ENCODE measurements at places on chromosomes 13 and 19. TPM values are rescaled to one million over a fixed set of nuclear protein-coding genes. Genes with fewer than 3 reads are reported as not detected.

The C1QTNF9 gene
- total RNA-seq = not detected

The C2CD4C gene
- 7.8 TPM for total RNA-seq

The PEX11G gene
- 7.3 TPM for total RNA-seq

The C1QTNF9B gene
- not detected for total RNA-seq

The KIR3DL2 gene
- total RNA-seq = not detected

The ODAD3 gene
- total RNA-seq = 1.4 TPM

The TLE6 gene
- 6.9 TPM for total RNA-seq

The STOML3 gene
- total RNA-seq = not detected

GRCh38 chr13:96499656-96500055, 409.7 kb downstream of the HS6ST3 start:
- no peak overlapping the region for H3K27ac ChIP-seq
- DNase-seq = no peak
- no peaks in the 10 kb centered on the region for H3K27me3 ChIP-seq
- H3K4me1 ChIP-seq = no peaks in the 10 kb centered on the region

- H3K27ac ChIP-seq = no peak overlapping the region
- H3K4me3 ChIP-seq = peak overlapping the region; percentile 42
- H3K27me3 ChIP-seq = peaks cover 44% of the 10 kb centered on the region
- H3K4me1 ChIP-seq = peaks cover 7% of the 10 kb centered on the region
- H3K36me3 ChIP-seq = no peaks in the 10 kb centered on the region
- DNase-seq = no peak
These were observed 23.7 kb upstream of the SEMA6B start for GRCh38 chr19:4582980-4583842.

DNA sequence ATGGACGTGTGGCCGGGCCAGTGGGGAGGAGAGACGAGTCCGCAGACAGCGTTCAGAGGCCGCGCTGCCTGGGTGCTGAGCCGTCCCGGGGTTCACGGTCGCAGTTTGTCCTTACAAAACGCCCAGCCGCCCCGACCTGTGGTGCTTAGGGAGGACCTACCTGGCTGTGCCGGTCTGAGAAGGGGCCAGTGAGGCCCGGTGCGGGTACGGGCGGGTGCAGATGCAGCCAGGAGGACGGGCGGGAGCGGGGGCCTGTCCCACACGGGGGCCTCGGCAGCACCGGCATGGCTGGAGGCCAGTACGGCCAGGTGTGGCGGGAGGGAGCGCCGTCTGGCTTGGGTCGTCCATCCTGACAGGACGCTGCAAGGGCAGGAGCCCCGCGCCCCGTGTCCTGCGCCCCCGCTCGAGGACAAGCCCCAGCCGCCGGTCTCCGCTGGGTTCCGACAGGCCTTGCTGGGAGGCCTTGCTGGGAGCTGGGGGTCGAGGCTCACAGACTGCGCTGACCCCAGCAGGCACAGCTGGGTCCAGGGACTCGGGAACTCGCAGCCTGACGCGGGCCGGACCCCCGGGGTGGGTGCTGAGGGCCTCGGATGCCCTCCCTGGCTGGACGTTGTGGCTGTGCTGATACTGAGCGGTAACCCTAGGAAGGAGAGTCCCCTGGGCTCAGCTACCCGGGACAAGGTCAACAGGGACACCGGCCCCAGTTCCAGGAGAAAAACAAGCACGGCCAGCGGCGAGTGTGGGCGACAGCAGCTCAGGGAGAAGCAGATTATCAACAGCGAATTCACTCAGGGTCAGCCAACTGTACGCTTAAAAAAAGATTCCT, 5.3 kb upstream of the PROZ start:
- DNase-seq = peak; percentile 55
- no peaks in the 10 kb centered on the region for H3K36me3 ChIP-seq
- H3K27ac ChIP-seq = peak overlapping the region; percentile 88
- H3K4me3 ChIP-seq = peak overlapping the region; percentile 72

DNA sequence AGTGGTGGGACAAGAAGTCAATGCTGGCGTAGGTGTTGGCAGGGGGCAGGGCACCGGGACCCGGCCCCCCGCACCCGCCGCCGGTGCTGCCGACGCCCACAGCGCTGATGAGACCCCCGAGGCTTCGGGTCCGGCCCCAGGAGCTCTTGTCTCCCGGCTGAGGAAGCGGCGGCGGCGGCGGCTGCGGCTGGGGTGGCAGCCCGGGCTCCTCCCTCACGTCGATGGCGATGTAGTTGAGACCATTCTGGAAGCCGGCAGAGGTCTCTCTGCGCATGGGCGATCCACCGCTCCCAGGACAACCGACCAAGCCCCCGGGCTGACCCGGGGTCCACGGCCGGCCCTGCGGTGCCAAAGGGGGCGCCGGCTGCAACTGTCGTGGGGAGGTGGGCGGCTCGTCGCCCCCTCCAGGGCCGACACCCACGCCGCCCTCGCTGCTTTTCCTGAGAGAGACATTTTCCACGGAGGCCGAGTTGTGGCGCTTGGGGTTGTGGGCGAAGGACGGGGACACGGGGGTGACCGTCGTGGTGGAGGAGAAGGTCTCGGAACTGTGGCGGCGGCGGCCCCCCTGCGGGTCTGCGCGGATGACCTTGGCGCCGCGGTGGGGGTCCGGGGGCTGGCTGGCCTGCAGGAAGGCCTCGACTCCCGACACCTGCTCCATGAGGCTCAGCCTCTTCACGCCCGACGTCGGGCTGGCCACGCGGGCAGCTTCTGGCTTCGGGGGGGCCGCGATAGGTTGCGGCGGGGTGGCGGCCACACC, 4.1 kb downstream of the IRS2 start:
- H3K4me1 ChIP-seq = peaks cover 31% of the 10 kb centered on the region
- no peak for DNase-seq
- H3K27me3 ChIP-seq = peaks cover 3% of the 10 kb centered on the region
- no peak overlapping the region for H3K4me3 ChIP-seq

DNA sequence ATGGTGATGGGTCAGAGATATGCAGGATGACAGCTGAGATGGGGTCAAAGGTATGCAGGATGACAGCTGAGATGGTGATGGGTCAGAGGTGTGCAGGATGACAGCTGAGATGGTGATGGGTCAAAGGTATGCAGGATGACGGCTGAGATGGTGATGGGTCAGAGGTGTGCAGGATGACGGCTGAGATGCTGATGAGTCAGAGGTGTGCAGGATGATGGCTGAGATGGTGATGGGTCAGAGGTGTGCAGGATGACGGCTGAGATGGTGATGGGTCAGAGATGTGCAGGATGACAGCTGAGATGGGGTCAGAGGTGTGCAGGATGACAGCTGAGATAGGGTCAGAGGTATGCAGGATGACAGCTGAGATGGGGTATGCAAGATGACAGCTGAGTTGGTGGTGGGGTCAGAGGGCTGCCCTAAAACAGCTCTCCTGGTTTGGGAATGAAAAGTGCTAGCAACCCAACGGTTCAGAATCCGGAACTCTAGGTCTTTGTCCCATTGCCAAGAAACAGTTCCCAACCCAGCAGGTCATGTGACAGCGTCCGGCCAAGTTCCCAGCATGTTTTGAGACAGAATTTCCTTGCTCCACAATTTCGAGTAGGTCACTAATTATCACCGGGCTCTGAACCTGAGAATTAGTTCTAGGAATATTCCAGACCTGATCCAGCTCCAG, 3.2 kb downstream of the SELENOW start:
- H3K4me1 ChIP-seq = peaks cover 18% of the 10 kb centered on the region
- H3K36me3 ChIP-seq = peaks cover 23% of the 10 kb centered on the region
- H3K27ac ChIP-seq = no peak overlapping the region
- no peak for DNase-seq

DNA sequence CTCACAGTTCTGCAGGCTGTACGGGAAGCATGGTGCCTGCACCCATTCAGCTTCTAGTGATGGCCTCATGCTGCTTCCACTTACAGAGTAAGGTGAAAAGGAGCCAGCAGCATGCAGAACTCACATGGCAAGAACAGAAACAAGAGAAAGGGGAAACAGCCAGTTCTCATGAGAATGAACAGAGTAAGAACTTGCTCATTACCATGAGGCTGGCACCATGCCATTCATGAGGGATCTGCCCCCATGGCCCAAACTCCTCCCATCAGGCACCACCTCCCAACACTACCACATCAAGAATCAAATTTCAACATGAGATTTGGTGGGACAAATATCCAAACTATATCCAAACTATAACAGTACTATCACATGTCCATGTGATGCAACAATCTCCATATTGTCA, 72.1 kb downstream of the KATNAL1 start:
- H3K4me3 ChIP-seq = no peak overlapping the region
- DNase-seq = no peak
- no peak overlapping the region for H3K27ac ChIP-seq
- H3K4me1 ChIP-seq = no peaks in the 10 kb centered on the region
- no peaks in the 10 kb centered on the region for H3K27me3 ChIP-seq
- peaks cover 18% of the 10 kb centered on the region for H3K36me3 ChIP-seq

DNA sequence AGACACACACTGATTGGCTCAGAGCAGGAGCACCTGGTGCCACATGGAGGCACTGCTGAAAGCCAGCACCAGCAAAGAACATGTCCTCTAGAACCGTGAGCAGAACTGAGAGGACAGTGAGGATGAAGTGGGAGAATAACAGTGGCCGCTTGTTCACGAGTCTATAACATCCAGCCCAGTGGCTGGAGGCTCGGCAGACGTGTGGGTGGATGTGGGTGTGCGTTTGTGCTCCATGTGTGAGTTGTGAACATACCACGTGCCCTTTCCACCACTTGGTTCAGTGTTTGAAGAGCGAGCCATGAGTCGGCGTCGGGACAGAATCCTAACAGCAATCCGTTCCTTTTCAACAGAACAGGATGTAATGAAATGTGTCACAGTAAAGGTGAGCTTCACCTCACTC, 113.0 kb downstream of the SOX1 start:
- H3K27ac ChIP-seq = no peak overlapping the region
- H3K4me3 ChIP-seq = no peak overlapping the region
- no peaks in the 10 kb centered on the region for H3K36me3 ChIP-seq
- H3K27me3 ChIP-seq = peaks cover 41% of the 10 kb centered on the region
